ENCODE measurements at places on chromosomes 3 and 15.

- DNase-seq, result no peak
Observed at GRCh38 chr3:4508048-4508981, 15.2 kb downstream of the ITPR1 start.

DNA sequence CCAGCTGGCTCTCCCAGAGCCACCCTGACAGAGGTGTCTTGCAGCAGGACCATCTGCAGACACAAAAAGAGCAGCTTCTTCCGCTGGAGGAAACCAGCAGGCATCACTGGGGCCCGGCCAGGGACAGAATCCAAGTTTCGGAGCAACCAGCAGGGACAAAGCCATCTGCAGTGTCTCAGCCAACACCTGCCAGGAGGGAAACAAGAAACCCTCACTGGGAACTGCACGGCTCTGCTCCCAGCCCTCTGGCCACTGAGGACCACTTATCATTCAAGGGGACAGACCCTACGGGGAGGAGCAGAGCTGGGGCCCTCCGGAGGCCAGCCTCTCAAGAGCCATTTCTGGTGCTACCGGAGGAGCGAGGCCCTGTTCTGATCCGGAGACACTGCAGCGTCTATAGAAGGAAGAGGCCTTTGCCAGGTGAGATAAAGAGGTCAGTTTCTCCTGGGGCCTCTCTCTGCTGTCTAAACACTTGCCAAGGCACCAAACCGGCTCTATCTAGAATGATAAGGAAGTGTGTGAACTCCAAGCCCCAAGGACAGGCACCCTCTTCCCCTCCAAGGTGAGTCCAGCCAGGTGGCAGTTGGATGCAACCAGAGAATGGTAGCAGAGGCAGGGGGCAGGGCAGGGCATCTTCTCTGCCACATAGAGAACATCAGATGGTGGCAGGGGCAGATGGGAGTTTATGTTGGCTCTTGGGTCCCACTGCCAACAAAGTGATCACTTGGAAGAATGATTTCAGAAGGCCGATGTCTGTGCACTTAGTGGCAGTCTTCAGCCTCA lies 89.0 kb downstream of the CHSY1 start:
- no peak for DNase-seq

DNA sequence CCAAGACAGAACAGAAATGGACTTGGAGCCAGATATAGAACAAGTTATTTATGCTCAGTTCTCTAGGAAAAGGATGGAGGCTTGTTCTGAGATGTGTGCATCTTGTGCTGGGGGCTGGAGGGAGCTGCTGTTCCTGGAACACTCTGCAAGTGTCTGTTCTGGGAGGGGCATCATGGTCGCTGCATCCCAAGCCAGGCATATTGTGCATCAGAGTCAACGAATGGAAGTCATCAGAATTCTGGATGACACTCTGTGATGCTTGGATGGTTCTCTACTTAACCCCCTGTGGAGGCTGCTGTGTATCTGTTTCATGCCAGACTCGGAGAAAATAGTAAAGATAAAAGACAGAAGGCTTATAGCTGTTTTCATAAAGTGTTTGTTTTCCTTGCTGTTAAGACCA lies 34.7 kb downstream of the RPL22L1 start:
- DNase-seq, result no peak

- no peak for DNase-seq
Observed at GRCh38 chr3:106282943-106283342, 414.1 kb upstream of the CBLB start.

DNA sequence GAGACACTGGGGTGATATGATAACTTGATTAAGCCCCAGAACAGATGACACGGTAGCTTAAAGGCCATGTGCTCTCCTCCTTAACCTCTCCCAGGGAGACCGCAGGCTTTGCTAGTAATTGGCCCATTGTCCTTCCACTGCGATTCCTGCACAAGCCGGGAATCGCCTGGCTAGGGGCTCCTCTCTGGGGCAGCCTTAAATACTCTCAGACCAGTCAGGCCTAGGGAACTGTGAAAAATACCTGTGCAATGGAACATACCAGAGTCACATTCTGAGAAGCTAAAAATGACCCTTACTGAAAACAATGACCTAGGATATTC lies 56.3 kb downstream of the CPN2 start:
- DNase-seq, result no peak

DNA sequence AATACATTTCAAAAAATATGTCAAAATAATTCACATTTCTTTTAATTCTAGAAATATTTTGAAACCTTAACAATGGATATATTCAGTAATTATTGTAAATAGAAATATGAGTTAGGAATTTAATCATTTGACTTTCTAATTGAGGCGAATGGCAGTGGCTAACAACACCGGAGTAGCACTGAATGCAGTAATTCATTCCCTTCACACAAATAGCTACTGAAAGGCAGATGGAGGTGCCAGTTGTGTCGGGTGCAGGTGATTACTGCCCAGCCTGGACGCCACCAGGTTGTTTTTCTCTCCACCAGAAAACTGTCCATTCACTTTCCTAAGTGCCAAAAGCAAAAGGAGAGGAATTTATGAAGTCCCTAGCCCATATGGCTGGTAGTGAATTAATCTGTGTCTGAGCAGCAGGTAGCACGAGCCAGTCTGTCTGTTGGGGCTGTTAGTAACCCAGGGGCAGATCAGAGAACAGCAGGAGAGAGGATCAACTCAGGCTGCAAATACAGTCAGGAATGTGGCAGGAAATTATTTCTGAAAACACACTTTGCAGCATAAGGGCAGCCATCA lies 79.3 kb upstream of the GMNC start:
- DNase-seq, result no peak

GRCh38 chr3:55484191-55484689 lies 2.9 kb downstream of the WNT5A start:
- DNase-seq, result no peak

DNA sequence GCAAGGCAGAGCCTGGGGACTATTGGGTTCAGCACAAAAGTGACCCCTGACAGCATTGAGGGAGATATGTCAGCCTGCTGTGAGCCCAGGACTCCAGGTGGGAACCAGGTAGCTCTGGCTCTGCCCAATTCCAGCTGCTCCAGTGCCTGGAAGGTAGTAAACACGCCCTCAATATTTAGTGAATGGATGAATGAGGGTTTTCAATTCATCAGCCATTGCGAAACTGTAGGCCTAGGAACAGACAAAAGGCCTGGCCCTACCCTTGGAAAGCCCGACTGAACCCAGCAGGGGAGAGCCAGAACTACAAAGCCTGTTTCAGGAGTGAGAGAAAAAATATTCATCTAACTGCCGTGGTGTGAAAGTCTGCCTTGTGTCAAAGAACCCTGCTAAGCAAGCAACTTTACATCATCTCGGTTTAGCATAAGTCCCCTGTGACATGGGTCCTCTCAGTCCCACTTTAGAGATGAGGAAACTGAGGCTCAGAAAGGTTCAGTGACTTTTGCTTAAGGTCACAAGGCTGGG lies 8.1 kb upstream of the CSK start:
- no peak for DNase-seq

DNA sequence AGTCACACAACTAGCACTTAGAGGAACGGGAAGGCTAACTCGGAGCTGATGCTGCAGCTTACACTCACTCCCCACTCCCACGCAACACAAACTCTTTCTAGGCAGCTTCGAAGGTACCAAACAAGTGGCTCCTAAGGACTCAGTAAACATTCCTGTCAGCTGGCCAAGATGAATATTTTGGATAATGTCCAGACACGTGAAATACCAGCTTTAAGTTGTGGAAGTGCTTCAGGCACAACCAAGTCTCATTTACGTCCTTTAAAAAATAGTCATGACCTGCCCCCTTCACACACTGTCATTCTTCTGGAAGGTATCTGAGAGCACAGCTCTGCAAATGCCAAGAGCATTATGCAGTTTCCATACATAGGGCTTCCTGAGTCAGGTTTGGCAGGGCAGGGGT lies 1005.9 kb upstream of the CFAP20DC start:
- no peak for DNase-seq

GRCh38 chr15:83292317-83292716 lies 7.9 kb upstream of the BNC1 start:
- no peak for DNase-seq

- no peak for DNase-seq
Observed at GRCh38 chr15:52710708-52711389, 31.7 kb upstream of the ATOSA start.

- no peak for DNase-seq
Observed at GRCh38 chr15:31660816-31661215, 334.2 kb downstream of the KLF13 start.

DNA sequence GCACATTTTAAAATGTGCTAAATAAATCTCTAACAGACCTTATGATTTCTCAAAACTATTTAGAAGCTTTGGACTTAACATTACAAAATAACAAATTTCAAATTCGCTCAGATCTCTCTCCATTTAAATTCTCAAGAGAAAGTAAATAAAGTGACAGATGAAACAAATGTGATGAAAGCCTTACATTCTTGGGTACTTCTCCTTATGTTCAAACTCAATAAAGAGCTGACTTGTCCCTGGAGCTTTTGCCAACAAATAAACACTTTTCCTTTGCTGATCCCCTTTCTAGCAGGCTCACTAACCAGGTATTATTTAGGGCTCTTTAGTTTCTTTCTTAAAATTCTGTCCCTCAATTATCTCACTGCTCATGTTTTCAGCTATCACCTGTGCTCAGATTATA lies 259.1 kb upstream of the ARPP21 start:
- no peak for DNase-seq

DNA sequence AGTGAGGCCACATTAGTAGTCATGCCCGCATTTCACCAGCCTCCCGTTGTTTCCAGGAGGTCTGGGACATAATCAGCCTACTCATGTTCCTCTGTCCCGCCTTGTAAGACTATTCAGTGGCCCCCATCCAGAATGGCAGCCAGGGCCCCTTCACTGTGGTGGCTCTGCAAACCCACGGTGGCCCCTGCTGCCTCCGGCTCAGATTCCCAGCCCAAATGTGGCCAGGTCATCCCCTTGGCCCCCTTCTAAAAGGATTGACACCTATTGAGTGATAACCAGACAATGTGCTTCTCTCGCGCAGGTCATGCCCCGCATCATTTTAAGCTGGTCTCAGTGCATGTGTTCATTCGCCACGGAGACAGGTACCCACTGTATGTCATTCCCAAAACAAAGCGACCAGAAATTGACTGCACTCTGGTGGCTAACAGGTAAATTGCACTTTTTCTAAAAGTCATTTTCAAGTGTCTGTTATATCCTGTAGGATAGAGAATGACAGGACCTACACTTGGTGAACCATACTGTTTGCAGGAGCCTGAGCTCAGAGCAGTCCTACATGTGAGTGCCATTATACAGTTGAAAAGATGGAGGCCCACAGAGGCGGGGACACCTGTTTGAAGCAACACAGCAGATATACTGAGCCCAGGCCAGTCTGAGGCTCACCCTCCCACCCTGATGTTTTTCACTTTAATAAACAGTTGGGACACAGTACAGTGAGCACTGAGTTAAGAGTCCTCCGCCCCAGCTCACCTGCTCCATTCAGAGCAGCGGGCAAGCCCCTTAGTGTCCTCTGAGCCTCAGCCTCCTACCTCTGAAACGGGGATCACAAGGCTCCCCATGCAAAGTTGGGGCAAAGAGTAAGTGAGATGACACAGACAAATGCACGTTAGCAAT lies 47.7 kb downstream of the PXYLP1 start:
- DNase-seq, result no peak

DNA sequence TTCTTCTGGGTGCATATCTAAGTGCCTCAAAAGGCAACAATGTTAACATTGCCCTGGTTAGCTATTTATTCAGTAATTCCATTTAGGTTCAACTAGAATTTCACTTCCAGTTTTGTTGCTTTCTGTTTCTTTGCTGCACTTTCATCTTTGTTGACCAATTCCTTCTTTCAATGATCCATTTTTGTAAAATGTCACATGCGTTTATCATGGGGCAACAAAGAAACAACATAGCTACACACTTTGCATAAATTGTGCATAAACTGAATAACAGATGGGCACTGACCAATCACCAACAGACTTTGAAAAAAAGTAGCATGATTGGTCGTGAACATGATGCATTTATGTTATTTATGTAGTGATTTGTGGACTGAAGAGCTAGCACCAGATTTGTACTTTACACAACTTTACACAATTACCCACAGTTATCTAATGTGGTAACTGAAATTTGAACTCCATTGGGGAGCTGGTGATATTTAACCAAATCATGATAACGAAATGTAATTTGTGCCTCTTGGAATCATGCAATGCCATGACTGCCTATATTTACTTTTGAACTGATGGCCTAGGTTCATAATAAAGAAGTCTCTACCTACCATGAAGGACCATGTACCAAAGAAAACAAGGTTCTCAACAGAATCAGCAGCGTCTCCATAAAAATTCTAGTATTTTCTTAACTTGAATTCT lies 7.1 kb upstream of the CPOX start:
- DNase-seq, result no peak

DNA sequence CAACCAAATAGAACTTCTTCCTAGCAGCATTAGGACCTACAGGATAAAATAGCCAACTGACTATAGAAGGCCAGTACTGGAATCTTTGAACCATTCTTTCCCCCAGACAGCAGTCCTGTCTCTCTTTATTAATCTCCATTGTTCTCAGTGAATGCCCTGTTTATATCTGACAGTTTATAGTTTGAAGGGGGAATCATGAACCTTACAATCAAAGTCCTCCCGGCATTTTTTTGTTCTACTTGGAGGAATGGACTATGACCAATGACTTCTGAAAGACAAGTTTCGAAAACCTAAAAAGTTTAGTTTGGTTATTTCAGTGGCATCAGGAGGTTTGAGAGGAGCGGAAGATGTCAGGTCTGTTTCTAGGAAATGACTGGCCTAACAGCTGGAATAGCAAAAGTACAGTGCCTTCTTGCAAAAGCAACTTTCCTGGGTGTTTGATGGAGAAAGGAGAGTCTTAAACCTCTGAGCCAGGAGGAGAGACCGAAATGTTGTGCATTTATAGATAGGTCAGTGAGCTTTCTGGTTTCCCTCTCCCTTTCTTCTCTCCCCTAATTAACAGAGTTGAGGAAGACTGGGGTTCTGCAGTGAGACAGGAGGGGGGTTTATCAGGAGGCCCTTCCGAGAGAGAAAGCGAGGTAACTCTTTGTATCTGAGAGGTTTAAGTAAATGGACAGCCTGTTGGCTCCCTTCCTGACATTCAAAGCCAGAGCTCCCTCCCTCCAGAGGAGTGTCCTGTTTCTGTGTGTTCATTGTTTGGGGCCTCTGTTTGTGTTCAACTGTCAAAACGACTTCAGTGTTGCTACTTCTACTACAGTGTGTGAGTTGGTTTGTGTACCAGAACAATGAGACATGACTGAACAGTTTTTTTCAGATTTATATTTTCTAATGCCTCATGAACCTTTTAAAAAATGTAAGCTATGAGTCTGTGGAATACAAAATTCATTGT lies 383.0 kb upstream of the RARB start:
- DNase-seq, result no peak

DNA sequence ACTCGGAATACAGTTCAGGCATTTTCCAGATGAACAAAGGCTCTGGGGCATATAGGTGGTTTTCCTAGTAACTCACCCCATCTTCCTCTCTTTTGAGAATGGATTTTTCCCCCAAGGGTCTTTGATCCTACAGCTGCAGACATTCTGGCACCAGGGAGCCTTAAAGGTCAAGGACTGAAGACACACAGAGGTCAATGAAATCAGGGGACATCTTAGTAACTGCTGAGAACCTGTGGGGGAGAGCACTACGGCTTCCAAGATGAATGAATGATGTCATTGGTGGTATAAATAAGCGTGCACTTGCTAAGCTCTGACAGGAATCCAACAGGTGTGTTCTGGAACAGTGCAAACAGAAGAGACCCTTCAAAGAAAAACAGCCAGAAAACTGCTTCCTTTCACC lies 36.3 kb downstream of the TMEM212 start:
- no peak for DNase-seq
